ENCODE measurements at places on chromosomes 4 and X.

GRCh38 chr4:105923497-105924238, 28.4 kb downstream of the NPNT start:
- no peak for DNase-seq

DNA sequence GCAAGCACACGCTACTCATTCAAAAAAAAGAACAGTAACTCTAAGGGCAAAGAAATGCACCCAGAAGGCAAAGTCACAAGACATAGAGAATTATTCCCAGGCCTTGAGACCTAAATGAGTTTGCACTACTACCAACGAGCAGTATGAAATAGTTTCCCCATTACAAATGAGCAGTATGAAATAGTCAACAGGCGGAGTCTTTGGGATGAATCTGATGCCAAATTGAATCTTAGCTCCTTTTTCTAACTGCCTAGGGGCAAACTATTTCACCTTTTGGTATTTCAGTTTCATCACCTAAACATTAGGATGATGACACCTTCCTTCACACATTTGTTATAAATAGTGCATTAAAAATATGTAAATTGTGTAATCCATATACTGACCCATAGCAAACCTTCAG, 213.0 kb upstream of the FAT4 start:
- DNase-seq = no peak

DNA sequence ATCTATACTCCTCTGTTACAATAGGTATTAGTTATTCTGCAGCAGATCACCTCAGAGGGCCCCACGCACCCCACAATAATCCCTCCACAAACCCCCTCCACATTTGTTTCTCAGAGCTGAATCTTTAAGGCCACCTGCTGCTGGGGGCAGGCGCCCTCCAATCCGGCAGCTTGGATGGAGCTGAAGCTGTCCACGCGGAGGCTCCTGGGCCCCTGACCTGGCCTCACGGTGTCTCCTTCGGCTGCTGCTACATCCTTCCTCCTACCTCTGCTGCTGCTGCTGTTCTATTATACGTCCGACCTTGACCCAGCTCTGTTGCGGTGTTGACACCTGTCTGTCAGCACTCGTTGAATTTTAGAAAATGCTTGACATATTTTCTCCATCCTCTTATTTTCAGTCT, 430.2 kb upstream of the ZFP42 start:
- DNase-seq = no peak

DNA sequence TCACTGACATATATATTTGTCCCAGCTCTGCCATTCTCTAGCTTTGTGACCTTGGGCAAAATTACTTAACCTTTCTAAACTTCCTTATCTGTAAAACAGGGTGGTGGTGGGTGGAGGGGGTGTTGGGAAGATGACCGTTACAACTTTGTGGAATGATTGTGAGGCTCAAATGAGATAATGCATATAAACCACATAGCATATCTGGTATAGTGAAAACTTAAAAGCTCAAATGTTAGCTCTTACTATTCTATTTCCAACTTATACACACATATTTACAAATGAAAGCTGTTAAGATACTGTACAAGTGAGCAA, 52.9 kb upstream of the HPRT1 start:
- no peak for DNase-seq

- no peak for DNase-seq
Observed at GRCh38 chr4:186037692-186038658, 31.0 kb upstream of the TLR3 start.

DNA sequence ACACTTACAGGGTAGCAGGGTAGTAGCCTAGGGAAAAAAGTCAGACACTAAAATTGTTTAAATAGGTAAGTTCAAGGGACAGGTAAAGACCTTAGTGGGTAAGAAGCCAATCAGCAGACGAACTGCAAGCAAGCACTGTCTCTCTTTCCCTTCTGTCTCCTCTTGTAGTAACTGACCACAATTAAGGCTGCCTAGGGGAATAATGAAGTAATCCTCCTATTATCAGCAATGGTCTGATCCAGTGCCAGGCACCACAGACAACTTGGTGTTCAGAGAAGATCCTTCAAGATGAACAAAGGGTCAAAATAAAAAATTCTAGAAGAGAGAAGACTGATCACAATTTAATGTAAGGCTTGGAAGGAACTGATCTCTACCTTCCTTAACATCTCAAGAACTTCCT, 62.9 kb downstream of the ELOVL6 start:
- no peak for DNase-seq

- DNase-seq = no peak
Observed at GRCh38 chrX:155313766-155314165, 20.6 kb downstream of the CLIC2 start.

GRCh38 chr4:23728393-23728792, 161.5 kb downstream of the PPARGC1A start:
- no peak for DNase-seq

DNA sequence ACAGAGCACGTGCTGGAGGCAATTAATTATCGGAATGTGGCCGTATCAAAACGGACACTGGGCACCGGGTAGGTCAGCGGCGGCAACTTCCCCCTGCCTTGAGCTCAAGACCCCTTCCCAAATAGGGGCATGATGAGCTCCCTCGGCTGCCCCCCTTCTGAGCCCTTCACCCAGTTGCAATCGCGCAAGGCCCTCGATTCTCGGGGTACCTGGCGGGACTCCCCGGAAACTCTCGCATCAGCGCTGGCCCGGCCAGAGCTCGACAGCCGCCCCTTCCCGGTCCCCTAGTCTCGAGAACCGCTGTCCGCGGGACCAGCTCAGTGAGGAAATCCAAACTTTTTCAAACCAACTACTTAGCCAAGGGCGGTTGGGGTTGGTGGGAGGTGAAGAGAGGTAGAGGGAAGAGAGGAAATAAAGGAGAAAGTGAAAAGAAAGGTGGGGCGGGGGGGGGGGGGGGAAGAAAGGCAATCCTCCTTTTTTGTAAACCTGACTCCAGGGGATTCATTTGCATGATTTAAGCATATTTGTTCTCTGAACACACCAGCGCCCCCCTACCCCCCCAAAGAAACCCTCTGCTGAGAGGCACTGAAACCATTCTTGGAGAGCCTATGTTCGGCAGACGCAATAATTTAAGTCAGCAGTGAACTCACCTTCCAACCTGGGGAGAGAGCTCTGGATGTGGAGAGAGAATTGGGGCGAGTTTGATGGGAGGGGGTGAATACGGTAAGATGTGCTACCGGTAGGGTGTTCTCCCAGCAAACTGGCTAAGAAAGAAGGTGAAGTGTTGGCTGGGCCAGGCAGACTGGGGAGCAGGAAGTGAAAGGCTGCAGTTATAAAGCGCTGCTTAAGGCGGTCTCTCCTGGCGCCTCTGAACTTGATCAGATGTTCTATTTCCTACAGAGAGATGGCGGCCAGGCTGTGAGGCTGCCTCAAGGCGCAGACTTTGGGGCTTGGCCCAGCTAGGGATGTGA, 2.0 kb upstream of the ZIC3 start:
- no peak for DNase-seq

GRCh38 chr4:7593646-7594412, 159.1 kb upstream of the PSAPL1 start:
- no peak for DNase-seq

DNA sequence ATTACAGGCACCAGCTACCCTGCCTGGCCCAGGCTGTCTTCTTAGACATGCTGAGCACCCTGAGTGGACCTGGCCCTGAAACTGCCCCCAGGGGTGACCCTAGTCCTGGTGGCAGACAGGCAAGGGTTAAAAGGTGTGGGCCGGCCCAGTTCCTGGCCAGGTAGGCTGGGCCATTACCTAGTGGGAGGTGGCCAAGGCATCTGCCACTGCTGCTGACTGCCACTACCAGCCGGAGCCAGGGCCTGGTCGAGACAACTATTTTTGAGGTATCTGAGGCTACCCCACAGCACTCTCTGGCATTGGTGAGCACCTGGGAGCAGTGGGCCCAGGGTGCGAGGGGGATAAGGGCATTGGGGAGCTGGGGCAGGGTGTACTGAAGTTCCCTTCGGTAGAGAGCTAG, at the start of gene CCDC120:
TSS of gene CCDC120 (plus strand) at position 206 of the 400 bp plus-strand sequence. CDS start 3,043 bp downstream, outside the sequence.
- DNase-seq = no peak

- no peak for DNase-seq
Observed at GRCh38 chr4:186839122-186840037, 115.7 kb upstream of the FAT1 start.

DNA sequence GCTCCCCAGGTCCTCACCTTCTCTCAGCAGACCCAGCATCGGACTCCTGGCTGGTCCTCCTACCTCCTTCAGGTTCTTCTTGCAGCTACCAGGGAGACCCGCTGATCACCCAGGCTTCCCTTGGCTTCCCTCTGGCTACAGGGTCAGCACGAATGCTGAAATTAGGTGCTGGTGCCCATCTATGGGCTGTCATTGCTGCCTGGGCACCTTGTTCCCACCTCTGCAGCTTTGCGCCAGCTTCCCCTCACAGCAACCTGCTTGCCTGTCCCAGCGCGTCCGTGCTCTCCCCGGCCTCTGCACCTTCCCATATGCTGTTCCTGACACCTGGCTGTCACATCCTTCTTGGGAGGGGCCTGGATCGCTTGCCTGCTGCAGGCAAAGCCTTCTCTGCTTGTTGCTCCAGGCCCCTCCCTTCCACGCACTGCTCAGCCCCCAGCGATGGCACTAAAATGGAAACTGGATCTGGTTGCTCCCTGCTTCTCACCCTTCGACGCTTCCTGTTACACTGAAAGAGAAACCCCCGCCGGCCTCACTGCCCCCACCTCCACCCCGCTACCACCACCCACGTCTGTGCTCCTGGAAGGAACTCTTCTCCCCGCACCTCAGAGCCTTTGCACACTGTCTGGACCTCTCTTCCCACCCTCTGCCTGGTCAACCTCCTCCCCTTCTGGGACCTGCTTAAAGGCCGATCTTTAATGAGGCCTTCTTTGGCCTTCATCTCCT, 22.2 kb downstream of the C4orf50 start:
- no peak for DNase-seq

Measured in RWPE2 (cell line).